ENCODE measurements at places on chromosomes 2 and 18. TPM values are rescaled to one million over a fixed set of nuclear protein-coding genes. Genes with fewer than 3 reads are reported as not detected.

Gene SRD5A2
- 0.18 TPM for total RNA-seq

GRCh38 chr2:3432067-3432466 is 52.6 kb downstream of the TRAPPC12 start:
- DNase-seq, result no peak

DNA sequence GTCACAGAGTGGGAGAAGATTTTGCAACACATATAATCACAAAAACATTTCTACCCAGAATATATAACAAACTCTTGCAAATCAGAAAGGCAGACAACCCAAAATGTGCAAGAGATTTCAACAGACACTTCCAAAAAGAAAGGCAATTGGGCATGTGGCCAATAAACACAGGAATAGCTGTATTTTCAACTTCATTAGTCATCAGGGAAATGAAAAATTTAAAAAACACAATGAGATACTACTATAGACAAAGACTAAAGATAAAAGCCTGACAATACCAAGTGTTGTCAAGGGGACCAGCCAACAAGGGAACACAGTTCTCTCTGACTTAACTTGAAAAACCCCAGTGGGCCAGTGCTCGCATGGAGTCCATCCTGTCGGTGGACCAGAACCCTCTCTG is 40.5 kb downstream of the MTHFD2 start:
- DNase-seq, result no peak

GRCh38 chr18:24778810-24779418 is 318.5 kb downstream of the HRH4 start:
- DNase-seq, result no peak

DNA sequence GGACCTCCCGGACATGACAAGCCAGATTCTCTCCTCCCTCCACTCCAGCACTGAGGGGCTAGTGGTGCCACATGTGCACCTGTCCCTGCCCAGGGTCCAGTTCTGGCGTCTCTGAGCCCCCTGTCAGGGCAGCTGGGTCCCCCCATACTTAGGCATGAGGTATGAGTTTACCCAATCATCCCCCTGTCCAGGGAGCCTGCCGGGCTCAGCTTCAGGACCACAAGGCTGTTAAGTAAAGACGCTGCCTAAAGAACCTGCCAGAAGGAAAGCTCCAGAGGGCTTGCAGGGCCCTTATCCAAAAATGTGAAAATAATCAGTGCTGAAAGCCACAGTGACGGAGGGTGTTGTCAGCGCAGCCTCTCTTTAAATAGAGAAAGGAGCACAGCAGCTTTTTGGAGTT is 40.0 kb downstream of the SH3BP4 start:
- DNase-seq, result no peak

DNA sequence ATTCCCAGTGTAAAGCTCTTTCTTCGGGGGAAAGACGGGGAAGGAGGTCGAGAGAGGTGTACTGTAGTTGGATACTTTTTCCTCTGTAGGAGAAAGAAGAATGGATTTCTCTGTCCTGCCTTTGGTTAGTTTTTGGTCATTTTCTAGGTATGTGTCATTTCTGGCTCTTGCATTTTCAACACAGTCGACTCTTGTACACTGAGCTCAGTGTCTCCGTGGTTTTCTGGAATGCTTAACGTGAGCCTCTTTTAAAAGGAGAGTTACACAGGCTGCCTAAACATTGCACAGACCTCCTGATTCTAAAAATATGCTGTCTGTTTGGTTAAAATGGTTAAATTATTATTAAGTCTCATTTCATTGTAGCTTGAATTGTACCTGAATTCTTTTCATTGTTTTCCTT is 21.8 kb upstream of the GLS start:
- DNase-seq, result no peak

Gene ALPG
- total RNA-seq, result not detected

DNA sequence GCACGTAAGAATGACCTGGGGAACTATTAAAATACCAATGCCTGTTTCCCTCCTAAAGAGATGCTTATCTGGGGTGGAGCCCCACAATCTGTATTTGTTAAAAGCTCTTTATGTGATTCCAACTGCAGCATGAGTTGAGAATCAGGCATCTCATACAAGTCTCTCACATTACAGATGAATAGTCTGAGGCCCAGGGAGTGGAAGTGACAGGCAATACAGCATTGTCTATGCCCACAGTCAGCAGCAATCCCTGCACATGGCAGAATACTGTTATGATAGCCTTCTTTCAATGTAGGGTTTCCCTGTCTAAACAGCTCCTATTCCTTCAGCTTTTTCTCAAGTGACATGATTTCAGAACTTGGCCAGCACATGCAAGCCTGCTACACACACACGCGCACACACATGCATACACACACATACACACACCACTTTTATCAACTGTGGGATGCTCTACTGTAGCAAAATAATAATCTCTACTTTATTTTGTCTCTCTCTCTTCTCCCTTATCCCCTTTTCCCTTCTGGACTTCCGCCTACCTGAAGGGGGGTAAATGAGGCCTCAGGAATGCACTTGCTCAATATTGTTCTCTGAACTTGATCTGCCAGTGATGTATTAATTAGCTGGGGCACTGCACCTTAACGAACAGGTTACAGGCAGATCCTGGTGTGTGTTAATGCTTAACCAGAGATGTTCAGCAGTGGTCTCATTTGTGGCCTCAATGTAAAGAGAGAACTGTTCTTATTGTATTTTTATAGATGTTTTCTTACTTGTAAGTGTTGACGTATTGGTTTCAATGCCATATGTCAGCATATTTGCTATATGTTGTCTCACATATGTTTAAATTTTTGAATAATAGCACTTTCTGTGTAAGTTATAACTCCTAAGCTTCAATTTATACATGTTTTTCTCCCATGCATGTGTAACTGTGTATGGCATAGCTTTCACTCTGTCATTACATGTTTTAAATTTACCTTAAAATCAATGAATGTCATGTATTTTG is 116.0 kb downstream of the SETBP1 start:
- DNase-seq, result no peak

DNA sequence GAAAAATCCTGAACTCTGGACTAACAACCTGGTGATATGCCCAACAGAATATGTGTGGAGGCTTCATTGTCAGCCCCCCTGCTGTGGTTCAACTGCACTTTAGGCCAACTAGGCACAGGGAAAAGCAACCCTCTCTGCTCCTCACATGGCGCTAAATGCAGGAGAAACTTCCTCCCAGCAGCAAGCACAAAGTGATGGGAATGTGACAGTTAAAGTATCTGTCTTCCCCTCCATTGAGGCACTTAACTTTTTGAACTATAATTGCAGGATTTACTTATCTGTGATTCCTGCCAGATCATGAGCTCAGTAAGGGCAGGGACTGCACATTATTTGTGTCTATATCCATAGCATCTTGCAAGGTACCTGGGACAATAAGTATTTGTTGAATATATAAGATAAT is 981.2 kb upstream of the KLHL29 start:
- DNase-seq, result no peak

Gene VPS4B
- total RNA-seq, result 28.0 TPM

DNA sequence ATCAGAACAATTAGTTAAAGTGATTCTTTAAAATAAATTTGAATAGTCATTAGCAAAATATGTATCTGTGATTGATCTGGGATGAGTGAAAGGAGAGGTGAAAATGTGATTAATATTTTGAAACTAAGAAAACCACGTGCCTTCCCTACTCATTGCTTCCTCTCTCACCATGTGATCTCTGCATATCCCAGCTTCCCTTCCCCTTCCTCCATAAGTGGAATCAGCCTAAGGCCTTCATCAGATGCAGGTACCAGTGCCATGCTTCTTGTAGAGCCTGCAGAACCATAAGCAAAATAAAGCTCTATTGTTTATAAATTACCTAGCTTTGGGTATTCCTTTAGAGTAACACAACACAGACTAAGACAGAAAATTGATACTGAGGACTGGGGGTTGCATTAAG is 11.2 kb upstream of the STAT1 start:
- DNase-seq, result no peak

- no peak for DNase-seq
Measured at GRCh38 chr2:26598336-26598995, 42.7 kb downstream of the CIB4 start.

GRCh38 chr2:12127638-12128037 is 381.2 kb downstream of the LPIN1 start:
- no peak for DNase-seq

DNA sequence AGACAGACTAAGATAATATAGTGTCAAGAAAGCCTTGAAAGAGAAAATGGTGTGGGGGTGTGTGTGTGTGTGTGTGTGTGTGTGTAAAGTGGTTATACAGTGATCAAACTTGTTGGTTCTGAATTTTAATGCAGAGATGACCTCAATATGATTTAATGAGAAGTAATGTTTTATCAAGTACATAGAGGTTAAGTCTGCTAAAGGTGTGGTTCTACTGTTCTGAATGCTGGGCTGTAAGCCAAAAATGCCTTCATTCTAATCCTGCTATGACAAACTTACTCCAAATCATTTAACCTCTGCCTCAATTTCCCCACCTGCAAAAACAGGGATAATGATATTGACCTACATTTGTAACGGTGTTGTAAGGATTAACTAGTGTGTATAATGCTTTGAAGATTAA is 87.9 kb downstream of the WDPCP start:
- DNase-seq, result no peak

GRCh38 chr2:34123996-34124785 is 525.1 kb upstream of the FAM98A start:
- no peak for DNase-seq

- no peak for DNase-seq
Measured at GRCh38 chr2:227613272-227613660, 1.4 kb downstream of the SCYGR3 start.

GRCh38 chr18:49628119-49628518 is 66.3 kb downstream of the LIPG start:
- DNase-seq, result no peak

GRCh38 chr2:201773990-201774389 is 6.7 kb downstream of the ALS2 start:
- no peak for DNase-seq

Gene AGXT
- not detected for total RNA-seq

GRCh38 chr2:26894136-26894535 is 46.2 kb downstream of the DPYSL5 start:
- no peak for DNase-seq

GRCh38 chr2:72325592-72326422 is 178.1 kb upstream of the CYP26B1 start:
- DNase-seq, result no peak

DNA sequence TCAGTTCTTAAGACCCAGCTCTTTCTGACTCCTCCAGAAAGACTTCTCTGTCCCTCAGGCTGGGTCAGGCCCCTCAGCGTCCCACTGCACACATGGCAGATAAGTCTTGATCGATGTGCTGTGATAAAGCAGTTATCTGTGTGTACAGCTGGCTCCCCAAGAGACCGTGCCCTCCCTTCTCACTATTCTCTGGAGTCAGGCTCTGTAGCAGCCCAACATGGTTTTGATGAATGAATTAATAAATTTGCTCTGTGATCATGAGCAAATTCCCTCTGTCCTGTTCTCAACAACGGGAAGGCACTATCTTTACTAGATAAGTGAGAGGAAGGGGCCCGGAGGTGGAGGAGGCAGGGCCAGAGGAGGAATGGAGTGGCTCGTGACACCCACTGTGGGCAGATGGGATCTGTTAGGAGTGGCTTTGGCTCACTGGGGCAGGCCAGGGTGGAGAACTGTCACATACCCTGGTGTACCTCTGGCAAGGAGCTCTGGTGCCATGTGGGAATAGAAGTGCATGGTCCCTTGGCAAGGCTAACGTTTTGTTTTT is 48.3 kb downstream of the ZFP36L2 start:
- no peak for DNase-seq

Data from cerebellum (tissue), 4 donors.